GM20000 (cell line): ENCODE measurements at places on chromosomes 13 and 19.

- no peak for DNase-seq
These were observed 230.5 kb upstream of the SERP2 start for GRCh38 chr13:44142941-44143665.

DNA sequence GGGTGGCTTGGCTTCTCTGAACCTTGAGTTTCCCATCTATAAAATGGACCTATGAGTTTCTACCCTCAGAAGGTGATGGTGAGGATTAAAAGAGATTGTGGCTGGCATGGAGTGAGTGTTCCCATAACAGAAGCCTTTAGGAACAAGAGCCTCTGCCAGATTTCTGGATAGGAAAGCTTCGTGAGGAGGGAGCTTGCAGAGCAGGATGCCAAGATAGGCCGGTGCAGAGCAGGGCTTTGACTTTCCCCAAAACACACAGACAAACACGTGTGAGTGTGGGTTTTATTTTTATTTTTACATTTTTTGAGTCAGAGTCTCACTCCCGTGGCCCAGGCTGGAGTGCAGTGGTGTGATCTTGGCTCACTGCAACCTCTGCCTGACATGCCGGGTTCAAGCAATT lies 3.7 kb upstream of the CNN1 start:
- no peak for DNase-seq

GRCh38 chr19:5652261-5652660 lies 28.1 kb downstream of the MICOS13 start:
- no peak for DNase-seq

DNA sequence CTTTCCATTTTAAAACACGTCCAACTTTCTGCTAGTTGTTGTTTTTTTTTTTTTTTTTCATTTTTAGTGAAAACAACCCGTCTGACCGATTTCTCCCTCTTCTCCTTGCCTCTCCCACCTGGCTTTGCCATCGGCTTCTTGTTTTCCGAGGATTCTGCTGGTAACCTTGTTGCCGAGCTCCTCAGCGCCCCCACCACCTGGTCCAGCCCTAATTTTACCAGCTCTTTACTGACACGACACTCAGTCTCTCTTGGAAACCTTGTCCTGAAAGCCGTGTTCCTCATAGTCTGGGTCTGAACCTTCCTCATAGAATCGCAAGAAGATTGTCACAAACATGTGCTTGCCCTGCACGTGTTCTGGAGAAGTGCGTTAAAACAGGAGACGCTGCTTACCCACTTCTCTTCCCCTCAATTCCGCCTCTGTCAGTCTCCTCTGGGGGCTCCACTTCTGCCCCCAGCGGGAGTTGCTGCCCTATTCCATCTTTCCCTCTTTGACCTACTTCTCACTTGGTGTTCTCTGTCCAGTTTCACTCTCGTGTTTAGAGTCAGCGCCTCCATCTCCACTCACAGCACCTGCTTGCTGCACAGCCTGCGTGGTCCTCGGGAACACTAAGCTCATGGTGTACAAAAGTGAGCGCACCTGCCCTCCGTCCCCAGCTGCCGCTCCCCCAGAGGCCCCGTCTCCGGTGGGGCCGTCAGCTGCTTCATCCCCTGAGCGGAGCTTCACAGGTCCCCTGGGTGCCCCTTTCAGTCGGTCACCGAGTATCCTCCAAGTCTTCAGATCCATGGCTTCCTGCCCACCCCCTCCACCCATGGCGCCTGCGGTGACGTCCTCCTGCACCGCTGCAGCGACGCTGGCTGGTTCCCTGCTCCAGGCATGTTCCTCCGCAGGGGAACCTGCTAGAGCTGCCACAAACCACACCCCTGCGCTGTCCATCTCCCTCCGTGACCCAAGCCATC lies 65.1 kb downstream of the TM9SF2 start:
- DNase-seq: peak; percentile 27

DNA sequence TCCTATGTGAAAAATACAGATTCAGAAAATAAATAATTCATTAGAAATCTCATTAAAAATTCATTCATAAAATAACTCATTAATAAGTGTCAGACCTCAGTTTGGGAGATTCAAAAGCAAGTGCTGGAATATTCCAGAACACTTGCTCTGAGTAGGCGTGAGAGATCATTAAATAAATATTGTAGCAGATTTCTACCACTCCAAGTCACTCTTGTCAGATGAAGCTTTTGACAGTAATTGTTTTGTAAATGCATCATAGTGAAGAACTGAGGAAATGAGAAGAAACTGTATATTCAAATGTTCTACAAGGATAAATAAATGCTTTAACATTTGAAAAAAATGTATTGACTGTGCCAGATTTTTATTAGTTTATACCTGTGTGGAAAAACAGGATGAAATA lies 1228.1 kb downstream of the SLITRK1 start:
- DNase-seq: no peak

DNA sequence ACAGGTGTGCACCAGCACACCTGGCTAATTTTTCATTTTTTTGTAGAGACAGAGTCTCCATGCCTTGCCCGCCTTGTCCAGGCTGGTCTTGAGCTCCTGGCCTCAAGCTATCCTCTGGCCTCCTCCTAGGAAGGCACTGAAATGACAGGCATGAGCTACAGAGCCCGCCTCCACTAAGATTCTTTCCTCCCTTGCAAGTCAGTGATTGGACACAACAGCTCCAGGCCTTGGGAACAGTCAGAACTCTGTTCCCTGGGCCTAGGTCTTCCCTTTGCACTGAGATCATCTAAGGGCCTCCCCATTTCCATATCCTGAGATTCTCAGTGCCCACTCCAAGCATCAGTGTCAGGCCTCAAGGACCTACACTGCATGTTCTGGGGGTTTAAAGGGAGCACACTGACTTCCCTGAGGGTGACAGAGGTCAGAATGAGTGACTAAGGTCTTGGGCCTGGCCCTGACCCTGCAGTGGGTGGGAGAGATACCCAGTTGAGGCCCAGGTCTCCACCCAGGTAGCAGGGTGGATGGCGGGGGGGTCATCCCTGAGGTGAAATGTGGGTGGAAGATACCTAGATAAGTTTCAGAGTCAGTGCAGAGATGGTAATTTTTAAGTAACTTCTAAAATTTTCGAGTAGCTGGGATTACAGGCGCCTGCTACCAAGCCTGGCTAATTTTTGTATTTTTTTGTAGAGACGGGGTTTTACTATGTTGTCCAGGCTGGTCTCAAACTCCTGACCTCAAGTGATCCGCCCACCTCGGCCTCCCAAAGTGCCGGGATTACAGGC lies 17.3 kb upstream of the ERCC1 start:
- no peak for DNase-seq

GRCh38 chr19:8615813-8616596 lies 5.5 kb upstream of the ADAMTS10 start:
- DNase-seq: peak; percentile 64
